Effector memory CD8-positive, alpha-beta T cell (primary cell): ENCODE measurements at places on chromosomes 3 and 15.

- DNase-seq = no peak
These were observed 17.1 kb downstream of the ASB14 start for GRCh38 chr3:57275393-57275792.

GRCh38 chr3:95172164-95172943 is 1109.5 kb downstream of the NSUN3 start:
- DNase-seq = no peak

DNA sequence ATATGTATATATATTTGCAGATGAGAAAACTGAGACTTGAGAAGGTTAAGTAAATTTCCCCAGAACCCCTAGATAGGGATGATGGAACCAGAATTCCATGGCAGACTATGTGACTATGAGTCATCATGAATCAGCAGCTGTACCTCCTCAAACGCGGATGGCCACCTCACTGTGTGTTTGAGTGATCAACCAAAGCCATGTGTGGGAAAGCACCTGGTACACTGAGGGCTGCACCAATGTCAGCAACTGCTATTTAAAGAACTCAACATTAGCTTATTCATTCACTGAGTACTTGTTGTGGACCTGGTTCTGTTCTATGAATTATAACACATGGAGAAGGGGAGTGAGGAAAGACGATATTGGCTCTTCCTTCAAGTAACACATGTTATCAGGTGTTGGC is 377.0 kb downstream of the GAP43 start:
- no peak for DNase-seq

- no peak for DNase-seq
These were observed 43.6 kb downstream of the PDIA5 start for GRCh38 chr3:123110282-123110975.

- DNase-seq = no peak
These were observed 110.3 kb upstream of the MITF start for GRCh38 chr3:69628951-69629350.

- DNase-seq = no peak
These were observed 41.4 kb downstream of the STARD5 start for GRCh38 chr15:81282606-81282895.

DNA sequence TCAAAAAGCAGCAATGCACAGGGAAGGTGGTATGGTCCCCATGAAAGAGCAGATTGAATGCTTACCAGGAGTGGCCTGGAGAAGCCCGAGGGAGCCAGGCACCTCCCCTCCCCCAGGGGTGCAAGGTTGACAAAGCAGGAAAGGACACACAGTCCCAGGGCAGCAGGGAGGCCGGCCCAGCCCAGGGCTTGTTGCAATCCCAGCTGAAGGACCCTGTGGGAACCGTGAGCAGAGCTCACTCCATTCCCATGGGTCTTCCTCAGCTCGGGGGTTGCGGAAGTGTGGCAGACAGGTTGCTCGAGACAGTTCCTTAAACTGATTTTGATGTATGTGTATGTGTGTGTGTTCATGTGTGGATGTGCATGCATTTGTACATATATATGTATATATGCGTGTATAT is 15.8 kb downstream of the UROC1 start:
- no peak for DNase-seq

DNA sequence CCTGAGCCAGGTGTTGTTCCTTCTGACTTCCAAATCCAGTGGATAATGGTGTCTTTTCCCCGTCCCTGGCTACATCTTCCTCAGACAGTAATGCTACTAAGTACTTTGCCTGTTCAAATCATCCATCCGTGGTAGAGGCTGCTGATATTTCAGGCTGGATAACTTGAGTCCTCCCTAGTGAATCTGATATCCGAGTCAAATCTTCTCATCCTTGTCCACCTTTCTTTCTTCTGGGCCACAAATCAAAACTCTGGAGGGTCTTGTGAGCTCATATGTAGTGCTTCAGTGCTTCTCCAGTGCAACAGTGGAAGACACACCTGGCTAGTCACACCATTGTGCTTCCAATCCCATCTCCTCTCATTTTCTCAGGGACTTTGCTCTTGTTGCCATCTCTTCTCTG is 11.2 kb downstream of the SH3GL3 start:
- no peak for DNase-seq

DNA sequence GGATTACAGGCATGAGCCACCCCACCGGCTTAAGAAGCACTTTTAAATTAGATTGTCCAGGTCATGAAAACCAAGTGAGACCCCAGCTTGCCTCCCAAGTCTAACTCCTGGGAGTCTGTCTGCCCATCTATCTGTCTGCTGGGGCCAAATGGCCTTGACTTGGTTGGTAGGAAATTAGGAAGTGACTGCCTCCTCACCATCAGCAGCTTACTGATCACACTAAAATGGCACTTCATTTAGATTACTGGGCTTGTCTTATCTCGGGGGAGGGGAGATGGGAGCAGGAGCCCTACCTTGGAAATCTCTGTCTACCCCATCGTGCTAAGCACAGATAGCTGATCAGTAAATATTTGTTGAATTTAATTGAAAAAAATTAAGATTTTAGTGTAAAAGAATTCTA is 5.6 kb upstream of the LRRC2 start:
- no peak for DNase-seq

DNA sequence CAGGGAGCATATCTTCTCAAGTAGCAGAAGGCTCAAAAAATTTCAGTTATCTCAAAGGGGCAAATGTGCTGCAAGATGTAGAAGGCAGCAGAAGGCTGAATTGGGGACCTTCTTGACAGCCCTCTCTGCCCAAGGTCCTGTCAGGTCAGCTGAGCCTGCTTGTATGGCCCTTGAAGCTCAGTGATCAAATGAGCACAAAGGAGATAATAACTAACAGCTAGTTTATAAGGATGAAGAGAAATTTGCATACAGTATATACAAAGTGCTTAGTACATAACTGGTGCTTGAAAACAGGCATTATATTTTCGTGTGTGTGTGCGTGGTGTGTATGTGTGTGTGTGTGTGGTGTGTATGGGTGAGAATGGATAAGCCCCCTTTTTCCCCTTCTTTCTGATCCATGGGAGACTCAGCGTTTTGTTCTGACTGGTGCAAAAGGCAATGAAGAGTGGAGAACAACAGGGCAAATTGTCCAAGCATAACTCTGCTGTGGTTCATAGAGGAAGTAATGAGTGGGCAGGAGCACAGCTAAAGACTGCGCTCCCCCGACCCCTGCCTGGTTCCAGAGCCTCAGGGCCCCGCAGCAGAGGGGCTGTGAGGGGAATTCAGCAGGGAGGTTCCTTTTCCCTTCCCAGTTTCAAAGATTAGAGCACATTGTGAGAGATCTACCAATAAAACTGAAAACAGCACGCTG is 356.8 kb upstream of the NR2F2 start:
- DNase-seq = no peak

DNA sequence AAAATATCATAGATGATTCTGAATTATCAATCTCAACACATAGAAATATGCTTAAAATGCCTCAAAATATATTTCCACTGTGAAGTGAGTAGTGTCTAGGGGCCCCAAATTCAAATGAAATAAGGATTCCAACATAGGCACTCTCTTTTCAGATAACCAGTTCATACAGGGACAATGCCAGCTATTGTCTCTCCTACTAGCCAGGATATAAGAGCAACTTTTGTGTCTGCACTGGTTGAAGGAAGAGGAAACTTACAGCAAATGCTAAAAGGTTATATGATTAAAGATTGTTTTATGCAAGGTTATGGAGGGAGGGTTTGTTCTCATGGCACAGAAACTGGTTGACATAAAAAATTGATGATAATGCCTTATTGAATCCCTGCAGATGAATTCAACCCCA is 579.4 kb upstream of the ALCAM start:
- DNase-seq = no peak
